ENCODE measurements at places on chromosomes 6 and 20. TPM values are rescaled to one million over a fixed set of nuclear protein-coding genes. Genes with fewer than 3 reads are reported as not detected.

The DLK2 gene
- 2.0 TPM for total RNA-seq

- DNase-seq: no peak
These were observed 35.3 kb downstream of the KIF16B start for GRCh38 chr20:16537918-16538317.

DNA sequence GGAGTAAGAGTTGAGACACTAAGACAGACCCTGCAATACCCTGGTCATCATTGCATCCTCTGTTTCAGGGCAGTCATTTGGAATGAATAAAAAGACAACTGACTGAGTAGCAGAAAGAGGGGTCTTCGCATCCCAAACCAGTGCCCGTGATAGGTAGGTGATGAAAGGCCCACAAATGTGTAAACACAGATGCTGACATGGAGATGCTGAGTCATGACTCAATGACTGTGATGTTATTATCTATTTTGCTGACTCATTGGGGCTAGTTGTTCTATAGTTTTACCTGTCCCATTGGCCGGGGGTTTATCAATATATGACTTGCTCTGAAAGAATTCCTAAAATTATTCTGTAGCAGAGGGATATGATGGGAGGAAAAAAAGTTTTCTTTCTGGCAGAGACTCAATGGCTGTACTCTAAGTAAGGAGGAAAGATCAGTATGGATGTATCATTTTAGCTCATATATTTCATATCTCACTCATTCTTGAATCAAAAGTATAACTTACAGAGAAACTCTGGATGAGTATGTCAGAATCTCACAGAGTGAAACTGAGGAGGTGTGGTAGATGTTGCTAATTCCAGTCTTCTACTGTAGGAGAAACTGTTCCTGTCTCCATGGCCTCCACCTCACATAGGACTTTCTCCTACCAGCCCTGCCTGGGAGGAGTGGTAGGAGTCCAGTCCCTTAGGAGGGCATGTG is 119.9 kb upstream of the PREP start:
- DNase-seq: no peak

The CRISP3 gene
- 31.8 TPM for total RNA-seq

The EDN1 gene
- total RNA-seq: 13.5 TPM

The TCF21 gene
- 25.3 TPM for total RNA-seq

DNA sequence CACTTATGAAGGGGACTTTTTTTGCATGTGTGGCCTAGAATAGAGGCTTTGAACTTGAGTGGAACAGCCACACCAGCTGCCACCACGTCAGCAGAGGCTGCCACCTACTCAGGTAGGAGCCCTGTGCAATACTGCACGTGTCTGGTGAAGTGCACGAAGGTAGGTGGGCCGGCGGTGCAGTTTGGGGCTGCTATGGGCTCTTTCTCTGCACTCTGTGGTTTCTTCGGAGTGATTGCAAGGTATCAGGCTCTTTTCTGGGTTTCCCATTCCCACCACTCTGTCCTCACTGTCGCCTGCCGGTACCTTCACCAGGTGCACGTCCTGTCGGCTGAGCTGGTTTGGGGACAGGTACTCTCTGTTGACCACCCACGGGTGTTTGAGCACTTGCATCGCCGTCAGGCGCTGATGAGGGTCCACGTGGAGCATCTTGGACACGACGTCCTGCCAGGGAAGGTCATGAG is 30.8 kb upstream of the MPC1 start:
- no peak for DNase-seq
